NCI-H146 (cell line): ENCODE measurements at places on chromosomes 4 and X.

DNA sequence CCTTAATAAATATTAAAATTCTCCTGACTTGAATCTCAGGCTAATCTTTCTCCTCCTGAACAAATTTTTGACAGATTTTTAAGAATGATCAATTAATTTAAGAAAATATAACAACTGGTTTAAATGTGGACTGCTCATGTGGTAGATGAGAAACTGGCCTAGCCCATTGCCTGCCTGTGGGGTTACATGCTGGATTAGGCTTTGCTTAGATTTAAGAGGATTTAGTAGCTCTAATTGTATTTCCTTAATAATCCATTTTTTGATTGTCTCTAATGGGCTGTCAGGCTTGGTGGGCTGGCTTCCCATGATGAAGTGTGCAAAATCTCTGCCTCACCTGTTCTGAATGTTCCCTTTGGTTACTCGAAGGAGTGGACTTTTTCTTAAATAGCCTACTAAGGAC, 27.8 kb upstream of the LIMCH1 start:
- no peak for DNase-seq

GRCh38 chr4:169098532-169098931, 88.5 kb upstream of the CBR4 start:
- no peak for DNase-seq

GRCh38 chr4:83297548-83298260, 13.1 kb upstream of the COQ2 start:
- no peak for DNase-seq

DNA sequence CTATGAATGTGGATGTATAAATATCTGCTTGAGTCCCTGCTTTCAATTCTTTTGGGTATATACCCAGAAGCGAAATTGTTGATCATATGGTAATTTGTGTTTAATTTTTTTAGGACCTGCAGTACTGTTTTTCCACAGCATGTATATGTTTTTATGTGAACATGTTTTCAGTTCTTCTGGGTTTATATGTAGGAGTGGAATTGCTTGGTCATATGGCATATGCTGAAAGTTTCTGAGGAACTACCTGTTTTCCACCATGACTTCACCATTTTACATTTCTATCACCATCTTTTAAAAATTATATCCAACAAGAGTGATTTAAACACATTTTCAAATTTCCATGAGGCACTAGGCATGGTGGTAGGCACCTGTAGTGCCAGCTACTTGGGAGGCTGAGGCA, 8.2 kb downstream of the PPAT start:
- no peak for DNase-seq

DNA sequence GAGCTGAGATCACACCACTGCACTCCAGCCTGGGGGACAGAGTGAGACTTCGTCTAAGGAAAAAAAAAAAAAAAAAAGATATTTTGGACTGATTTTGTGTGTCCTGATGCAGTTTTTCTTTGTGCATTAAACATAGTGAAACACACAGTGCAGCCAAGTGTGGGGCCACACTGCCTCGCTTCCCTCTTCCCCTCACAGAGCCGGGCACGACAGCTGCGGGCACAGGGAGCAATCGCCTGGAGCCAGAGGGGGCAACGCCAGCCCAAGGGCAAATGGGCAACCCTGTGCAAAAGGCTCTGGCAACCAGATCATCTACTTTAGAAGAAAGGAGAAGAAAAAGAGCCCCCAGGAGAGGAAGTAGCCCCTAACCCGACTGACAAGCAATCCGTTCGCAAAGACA, 13.5 kb upstream of the CCNQ start:
- no peak for DNase-seq

DNA sequence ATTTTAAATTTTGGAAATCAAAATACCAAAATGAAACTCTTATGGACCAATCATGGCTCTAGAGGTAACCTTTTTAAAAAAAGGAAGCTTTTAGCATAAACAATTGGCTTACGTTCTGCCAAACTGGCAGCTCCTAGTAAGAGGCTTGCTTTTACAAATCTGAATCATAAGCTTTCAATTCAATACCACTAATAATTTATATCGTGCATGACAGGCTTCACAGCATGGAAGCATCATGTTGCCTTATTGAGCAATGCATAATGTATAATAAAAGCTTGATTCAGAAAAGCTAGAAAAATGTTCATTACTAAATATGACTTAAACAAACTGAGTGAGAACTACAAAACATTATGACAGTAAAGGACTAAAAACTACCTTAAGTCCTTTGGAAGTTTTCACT, 280.9 kb downstream of the IQCM start:
- DNase-seq, result no peak

GRCh38 chr4:24730256-24731001, 64.9 kb upstream of the SOD3 start:
- DNase-seq, result no peak

DNA sequence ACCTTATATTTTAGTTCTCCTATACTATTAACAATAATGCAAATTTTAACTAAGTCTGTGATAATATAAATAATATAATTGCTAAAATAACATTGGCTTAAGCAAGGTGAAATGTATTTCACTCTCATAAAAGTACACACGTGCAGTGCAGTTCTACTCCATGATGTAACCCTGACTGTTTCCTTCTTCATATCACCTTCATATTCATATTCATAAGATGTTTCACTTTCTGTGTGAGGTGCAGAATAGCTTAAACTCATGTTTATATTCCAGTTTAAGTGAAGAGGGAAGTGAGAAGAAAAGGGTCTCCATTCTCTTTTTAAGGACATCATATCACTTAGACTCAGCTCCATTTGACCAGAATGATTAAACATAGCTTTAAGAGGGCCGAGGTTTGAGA, 1810.0 kb upstream of the PCDH10 start:
- DNase-seq, result no peak
